Stimulated activated CD4-positive, alpha-beta T cell treated with anti-CD3 and anti-CD28 coated beads, Interleukin-15, amount 100 ng/mL, for 24 hours (primary cell): ENCODE measurements at places on chromosomes 3 and 15.

DNA sequence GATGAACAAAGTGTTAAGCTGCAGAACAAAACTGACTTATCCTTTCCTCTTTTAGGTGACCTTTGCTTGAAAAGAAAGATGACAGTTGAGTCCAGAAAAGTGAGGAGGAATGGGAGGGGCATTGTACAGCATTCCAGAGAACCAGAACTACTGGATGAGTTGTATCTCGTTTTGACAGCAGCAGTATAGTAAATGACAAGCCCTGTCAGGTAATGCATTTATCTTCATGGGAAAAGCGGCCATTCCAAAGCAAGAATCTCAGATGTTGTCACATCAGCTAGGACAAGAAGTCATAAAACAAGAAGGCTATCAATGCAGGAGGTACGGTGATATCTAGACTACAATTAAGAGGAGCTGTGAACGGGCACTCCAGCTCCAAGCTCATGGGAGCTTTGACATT lies 421.5 kb downstream of the MAGI1 start:
- no peak for DNase-seq

- no peak for DNase-seq
Observed at GRCh38 chr15:50624616-50625168, 61.9 kb downstream of the TRPM7 start.

- DNase-seq: no peak
Observed at GRCh38 chr3:11508346-11509172, 135.2 kb downstream of the VGLL4 start.

- DNase-seq: no peak
Observed at GRCh38 chr3:147119989-147120388, 286.4 kb downstream of the ZIC4 start.

GRCh38 chr3:88149101-88149508 lies 654 bp upstream of the C3orf38 start:
- peak; percentile 68 for DNase-seq

- DNase-seq: no peak
Observed at GRCh38 chr3:143349455-143349854, 229.9 kb downstream of the CHST2 start.

DNA sequence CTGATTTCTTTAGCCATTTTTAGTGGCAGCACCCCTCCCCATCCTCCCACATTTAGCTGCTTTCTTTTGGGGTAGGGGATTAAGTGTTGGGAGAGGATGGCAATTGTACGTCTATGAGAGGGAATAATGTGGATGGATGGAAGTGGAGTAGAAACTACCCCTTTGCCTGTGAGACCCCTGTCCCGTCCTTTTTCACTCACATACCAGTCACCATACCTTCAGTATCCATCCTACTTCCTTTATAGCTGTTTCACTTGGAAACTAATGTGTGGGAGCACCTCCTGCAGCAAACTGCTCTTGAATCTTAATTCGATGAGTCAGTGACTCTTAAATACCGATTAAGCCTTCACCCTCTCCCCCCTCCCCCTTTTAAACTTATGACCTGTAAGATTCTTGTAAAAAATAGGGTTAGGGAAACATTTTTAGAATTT lies 730 bp downstream of the SPRED1 start:
- DNase-seq: peak; percentile 11

DNA sequence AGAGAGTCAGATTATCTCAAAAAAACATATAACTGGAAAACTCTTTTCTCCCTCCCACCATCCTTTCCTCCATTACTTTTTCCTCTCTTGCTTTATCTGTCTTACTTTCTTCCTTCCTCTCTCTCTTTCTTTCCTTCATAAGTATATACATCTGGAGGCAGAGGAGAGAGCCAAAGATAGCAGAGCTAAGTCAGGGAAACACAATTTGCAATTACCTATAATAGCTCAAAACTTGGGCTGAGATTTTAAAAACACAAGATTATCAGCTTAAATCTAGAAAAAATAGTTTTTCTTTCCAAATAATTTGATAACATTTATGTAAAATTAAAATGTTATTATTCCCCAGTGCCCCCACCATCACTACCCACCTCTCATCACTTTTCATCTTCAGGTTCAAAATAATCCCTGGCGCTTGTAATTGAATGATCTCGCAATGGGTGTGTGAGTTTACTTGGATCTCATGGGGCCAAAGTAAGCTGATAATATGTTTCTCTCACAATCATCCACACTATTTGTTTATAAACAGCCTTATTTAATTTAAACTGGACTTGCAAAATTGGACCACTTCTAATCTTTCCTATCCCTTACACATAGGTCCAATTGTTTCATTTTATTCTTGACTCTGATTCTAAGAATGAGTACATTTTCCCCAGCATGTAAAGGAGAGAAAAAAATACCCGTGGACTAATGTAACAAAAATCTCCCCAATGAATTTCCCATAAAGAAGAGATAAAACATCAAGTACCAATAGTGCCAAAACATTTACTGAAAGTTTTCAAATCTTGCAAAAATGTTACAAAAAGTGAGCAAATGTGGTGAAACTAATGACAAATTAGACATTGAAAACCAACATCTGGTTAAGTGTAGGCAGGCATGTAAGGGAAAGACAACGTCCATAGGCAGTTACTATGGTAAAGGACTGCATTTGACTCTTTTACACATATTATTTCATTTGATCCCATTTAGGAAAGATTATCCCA lies 236.9 kb downstream of the DTWD1 start:
- DNase-seq: no peak

DNA sequence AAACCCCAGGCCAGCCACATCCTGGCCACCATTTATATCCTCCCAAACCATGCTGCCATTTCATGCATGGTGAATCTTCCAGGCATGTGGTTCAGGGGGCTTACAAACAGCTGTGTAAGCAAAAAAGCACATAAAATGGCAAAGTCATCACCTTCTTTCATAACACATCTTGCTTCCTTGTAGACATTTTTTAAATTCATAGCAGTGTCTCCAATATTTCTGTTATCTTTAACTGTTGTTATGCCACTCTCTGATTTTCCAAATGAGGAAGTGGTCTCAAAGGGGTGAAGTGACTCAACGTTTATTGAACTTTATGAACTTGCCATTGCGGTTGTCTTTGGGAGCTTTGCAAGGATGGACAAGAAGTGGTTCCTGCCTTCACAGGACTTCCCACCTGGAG lies 264.4 kb downstream of the MEX3B start:
- DNase-seq: no peak

GRCh38 chr3:48426944-48427629 lies 2.8 kb downstream of the PLXNB1 start:
- DNase-seq: no peak

DNA sequence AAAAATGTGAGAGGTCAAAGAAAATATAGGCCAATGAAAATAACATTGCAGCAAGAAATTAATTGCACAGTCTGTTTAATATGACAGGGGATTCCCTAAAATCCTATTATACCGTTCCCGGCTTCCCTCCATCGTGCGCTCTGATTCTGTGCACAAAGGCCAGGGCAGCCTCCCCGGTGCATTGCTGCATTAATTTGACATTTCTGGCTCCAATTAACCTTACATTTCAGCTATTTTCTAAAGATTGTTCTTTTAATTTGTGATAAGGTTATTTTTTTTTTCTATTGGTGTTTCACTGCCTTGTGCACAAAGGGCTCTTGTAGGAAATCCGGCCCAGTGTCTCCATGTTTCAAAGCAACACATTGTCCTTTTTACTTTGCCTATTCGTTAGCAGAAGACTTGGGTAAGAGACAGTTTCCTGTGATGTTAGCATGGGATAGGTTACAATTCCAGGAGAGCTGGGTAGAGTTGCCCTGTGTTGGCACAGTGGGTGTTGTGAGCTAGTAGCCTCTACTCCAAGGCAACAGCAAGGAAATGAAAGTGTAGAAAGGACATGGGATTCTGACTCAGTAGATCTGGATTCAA lies 257.3 kb upstream of the IGF1R start:
- no peak for DNase-seq

- no peak for DNase-seq
Observed at GRCh38 chr15:69080295-69081248, 66.1 kb downstream of the NOX5 start.

DNA sequence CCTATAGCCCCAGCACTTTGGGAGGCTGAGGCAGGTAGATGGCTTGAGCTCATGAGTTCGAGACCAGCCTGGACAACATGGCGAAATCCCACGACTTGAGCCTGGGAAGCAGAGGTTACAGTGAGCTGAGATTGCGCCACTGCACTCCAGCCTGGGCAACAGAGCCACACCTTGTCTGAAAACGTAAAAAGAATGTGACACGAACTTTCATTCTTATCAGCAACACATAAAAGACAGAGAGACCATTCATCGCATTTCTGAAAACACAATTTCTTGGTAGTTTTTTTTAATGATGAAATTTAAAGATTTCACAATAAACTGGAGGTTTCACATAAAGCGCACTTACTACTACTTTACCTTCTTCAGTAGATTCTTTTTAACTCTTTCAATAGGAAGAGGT lies 18.4 kb downstream of the HLTF start:
- DNase-seq: no peak

DNA sequence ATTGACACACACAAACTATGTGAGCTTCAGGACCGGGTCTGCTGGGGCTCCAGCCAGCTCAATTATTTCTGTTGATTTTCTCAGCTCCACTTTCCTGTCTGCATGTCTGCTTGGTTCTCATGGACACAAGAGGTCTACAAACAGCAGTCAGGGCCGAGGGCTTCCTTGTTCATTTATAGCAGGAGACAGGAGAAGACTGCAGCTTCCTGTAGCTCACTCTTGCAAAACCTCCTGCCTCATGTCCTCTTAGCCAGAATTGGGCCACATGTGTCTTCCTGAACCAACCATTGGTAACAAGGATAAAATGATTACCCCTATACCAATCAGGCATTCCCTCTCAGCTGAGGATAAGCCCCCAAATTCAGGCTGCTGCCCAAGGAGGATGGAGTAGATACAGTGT lies 182.8 kb downstream of the TLE3 start:
- DNase-seq: no peak

DNA sequence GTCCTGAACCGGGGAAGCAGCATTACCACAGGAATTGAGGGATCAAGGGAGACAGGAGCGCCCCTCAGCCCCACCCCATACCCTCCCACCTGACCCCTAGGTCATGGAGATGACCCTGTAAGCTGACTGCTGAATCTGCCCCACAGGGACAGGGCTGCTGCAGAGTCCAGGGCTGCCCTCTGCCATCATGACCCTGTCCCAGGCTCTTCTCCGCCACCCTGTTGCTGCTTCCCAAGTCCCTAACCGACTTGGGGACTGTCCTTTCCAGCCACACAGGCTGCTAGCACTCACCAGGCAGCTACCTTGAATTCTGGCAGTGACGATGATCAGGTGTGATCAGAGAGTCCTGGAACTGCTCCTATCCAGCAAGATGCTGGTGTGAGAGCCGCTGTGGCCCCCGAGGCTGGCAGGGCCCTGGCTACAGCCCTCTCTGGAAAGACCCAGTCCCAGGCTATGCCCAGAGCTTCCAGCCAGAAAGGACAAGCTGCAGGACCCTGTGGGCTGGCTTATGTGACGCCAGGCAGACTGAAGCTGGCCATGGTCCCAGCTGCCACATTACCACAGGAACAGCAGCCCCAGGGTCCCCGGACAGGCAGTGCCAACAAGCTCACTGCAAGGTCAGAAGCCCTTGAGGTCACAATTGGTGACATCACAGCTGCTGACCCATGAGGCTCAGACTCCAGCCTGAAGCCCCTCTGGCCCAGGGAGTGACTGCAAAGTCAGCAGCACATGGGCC lies at the start of gene C3orf22:
TSS of gene C3orf22 (minus strand) at position 597 of the 736 bp plus-strand sequence. CDS start 5,542 bp downstream, outside the sequence.
- no peak for DNase-seq

GRCh38 chr3:70571696-70572095 lies 259.3 kb upstream of the MDFIC2 start:
- DNase-seq: no peak

GRCh38 chr3:166829896-166830295 lies 550.2 kb downstream of the ZBBX start:
- DNase-seq: no peak

DNA sequence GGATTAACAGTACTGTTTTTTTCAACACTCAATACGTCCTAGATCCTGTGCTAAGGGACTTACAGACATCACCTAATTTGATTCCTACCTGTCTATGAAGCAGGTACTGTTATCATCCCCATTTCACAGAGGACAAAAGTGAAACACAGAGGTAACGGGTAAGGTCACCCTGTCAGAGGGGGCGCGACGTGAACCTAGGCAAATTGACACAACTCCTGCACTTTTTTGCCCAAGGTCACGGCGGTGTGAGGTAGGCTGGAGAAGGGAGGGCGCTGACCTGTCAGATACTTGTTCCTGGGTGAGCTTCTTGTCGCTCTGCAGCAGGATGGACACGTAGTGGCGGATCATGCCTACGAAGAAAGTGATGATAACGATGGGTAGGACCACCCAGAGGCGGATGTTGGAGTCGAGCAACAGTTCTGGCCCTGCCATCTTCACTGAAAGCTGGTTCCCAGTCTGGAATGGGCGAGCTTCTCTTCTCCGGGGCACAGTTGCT lies 363 bp downstream of the EMC3 start:
- no peak for DNase-seq

DNA sequence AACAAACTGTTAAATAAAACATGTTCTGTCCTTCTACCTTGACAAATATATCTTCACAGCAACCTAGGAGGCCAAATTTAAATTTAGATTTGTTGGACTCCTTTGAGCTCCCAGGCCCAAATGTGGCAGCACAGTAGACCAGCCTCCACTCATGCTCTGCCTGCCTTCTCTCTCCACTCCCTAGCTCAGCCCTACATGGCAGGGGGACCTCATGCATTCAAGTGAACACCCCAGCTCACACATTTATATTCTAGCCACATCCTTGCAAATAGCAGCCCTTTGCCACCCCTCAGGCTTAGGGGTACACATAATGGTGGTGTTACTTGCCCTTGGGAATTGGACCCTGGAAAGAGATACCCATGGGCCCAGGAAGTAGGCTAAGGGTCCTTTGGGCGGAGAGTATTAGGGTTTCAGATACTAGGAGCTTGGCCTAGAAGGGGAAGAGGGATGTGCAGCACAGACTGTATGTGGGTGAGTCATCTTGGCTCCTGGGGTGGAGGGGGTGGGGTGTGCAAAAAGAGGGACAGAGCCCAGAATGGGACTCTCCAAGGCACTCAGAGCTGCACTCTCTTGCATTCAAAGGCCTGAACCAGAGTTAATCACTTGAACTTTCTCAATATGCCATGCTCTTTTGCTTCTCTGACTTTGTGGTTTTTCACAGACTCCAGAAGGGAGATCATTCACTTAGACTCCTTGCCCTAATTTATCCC lies 268.4 kb upstream of the ROPN1 start:
- no peak for DNase-seq

GRCh38 chr15:98689431-98689861 lies 41.1 kb downstream of the IGF1R start:
- no peak for DNase-seq

- no peak for DNase-seq
Observed at GRCh38 chr15:62558640-62559380, 393.7 kb upstream of the C2CD4B start.

DNA sequence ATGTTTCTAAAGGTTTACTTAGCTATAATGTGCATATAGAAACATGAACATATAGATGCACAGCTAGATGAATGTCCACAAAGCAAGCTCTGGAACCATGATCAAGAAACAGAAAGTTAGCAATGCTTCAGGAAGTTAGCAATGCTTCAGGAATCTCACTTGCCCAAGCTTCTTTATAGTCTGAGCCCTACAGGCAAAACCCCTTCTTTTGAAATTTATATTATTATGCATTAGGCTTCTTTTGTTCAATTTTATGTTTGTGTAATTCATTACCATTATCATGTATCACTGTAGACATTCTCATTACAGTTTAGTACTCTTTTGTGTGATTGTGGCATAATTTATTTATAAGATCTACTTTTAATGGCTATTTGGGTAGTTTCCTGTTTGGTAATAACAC lies 286.4 kb upstream of the BCHE start:
- DNase-seq: no peak
